ENCODE measurements at places on chromosomes 4 and X. TPM values are rescaled to one million over a fixed set of nuclear protein-coding genes. Genes with fewer than 3 reads are reported as not detected.

DNA sequence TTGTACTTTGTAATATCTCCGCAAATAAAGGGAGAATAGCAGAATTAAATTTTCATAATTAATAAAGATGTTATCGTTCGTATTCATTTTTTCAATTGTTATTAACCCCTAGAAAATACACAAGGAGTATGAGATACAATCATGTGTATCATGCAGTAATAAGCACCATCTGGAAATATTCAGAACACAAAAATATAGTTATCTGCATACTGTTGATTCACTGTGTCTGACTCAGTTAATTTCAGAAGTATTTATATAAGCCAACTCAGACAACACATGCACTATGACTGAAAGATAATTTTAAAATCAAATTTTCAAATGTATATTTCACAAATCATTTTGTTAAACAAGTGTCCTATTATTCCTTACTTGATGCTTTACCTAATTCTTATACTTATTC is 1954.8 kb downstream of the ARAP2 start:
- DNase-seq, result no peak

The LRIT3 gene
- total RNA-seq, result 0.12 TPM

- no peak for DNase-seq
Observed at GRCh38 chrX:103197721-103198306, 17.1 kb upstream of the BEX4 start.

The TMPRSS11F gene
- total RNA-seq, result not detected

- DNase-seq, result no peak
Observed at GRCh38 chrX:45344594-45344993, 143.9 kb upstream of the DIPK2B start.

DNA sequence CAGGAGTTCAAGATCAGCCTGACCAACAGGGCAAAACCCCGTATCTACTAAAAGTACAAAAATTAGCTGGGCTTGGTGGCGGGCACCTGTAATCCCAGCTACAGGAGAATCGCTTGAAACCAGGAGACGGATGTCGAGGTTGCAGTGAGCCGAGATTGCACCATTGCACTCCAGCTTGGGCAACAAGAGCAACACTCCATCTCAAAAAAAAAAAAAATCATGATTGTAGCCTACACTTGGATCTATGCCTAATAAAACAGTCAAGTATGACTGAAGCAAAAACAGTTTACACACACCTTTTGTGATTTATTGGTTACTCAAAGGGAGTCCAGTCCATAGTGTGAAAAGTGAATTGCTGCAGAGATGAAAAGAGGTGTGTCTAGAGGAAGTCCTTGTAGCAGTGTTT is 34.7 kb upstream of the TASL start:
- peak; percentile 19 for DNase-seq

DNA sequence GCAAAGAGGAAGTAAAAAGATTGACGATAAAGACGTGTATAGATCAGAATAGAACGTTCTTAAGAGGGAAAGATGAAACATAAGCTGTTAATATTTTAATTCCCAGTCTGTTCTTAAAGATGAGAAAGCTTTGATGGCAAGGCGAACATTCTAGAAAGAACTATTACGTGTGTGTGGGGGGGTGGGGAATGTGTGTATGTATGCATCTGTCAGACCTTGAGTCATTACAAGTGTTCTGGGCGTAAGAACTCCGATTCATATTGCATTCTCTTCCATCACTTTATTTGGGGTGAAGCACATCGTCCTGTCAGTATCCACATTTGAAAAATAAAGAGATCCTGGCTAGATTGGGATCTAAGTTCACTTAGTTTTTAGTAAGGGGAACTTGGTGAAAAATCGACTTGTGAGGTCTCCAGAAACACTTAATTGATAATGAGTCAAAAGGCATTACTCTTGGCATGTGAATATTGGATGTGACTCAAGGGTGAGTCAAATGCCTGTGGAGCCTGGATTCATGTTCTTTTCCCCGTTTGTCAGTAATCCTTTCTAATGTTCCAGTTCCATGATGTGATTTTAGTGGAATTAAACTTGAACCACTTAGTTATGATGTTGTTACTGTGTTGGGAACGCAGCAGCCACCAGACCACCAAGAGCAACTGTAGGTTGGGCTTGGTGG is 3.1 kb downstream of the SMS start:
- no peak for DNase-seq

DNA sequence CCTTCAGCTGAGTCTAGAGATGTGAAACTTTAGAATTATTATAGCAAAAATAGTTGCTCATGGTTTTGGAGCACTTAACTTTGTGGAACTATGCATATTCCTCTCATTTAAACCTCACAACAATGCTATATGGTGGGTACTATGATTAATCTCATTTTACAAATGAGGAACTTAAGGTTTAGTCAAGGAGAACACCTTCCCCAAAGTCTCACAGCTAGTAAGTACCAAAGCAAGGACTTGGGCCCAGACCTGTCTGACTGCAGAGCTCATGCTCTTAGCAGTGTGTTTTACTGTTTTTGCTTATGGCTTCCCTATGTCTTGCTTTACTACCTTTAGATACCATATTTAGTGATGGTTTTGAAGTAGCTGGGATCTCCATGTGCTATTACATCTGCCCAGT is 5.1 kb downstream of the UBE2A start:
- no peak for DNase-seq

- no peak for DNase-seq
Observed at GRCh38 chrX:143047511-143047910, 21.8 kb downstream of the SPANXN4 start.

The VSIG1 gene
- 12.8 TPM for total RNA-seq

- DNase-seq, result no peak
Observed at GRCh38 chrX:119389871-119390501, 9.2 kb upstream of the SLC25A43 start.

- DNase-seq, result peak; percentile 24
Observed at GRCh38 chr4:31016322-31017061, 296.3 kb downstream of the PCDH7 start.

The CCDC110 gene
- total RNA-seq, result 1.3 TPM

Data from left lung (tissue), 14 donors.